ENCODE measurements at places on chromosomes 16 and 17. TPM values are rescaled to one million over a fixed set of nuclear protein-coding genes. Genes with fewer than 3 reads are reported as not detected.

The XYLT1 gene
- total RNA-seq, result 0.66 TPM

The SLC13A2 gene
- total RNA-seq, result 0.15 TPM

The MFAP4 gene
- 0.13 TPM for total RNA-seq

The KRT9 gene
- total RNA-seq, result not detected

The HSF5 gene
- total RNA-seq, result not detected

The CHST5 gene
- 0.06 TPM for total RNA-seq

The STH gene
- not detected for total RNA-seq

The MT1M gene
- not detected for total RNA-seq

The CA4 gene
- not detected for total RNA-seq

The DPEP3 gene
- total RNA-seq, result not detected

The DRG2 gene
- total RNA-seq, result 46.9 TPM

The EVI2B gene
- not detected for total RNA-seq

The CMTM2 gene
- not detected for total RNA-seq

The CD79B gene
- 0.16 TPM for total RNA-seq

The TNFSF13 gene
- 0.70 TPM for total RNA-seq

The AGRP gene
- total RNA-seq, result not detected

The KRTAP1-1 gene
- not detected for total RNA-seq

The COPS3 gene
- 150 TPM for total RNA-seq

The ZG16B gene
- total RNA-seq, result 0.62 TPM

The PIK3R5 gene
- not detected for total RNA-seq

The FA2H gene
- total RNA-seq, result 33.6 TPM

The KRTAP4-5 gene
- total RNA-seq, result not detected

The BCO1 gene
- 1.1 TPM for total RNA-seq

The KRT222 gene
- 0.37 TPM for total RNA-seq

The TNFRSF13B gene
- not detected for total RNA-seq

The WWP2 gene
- 23.3 TPM for total RNA-seq

The HSPB9 gene
- total RNA-seq, result not detected

The PAFAH1B1 gene
- total RNA-seq, result 186 TPM

The SLC22A31 gene
- total RNA-seq, result 1.2 TPM

The WNT9B gene
- total RNA-seq, result not detected

The TEN1 gene
- 26.4 TPM for total RNA-seq

The KRT20 gene
- 0.45 TPM for total RNA-seq

The ABCA10 gene
- 0.07 TPM for total RNA-seq

The SBK1 gene
- 0.28 TPM for total RNA-seq

The GGT6 gene
- total RNA-seq, result not detected

Measured in A549 treated with Mapracorat at 1 μM for 4 hours (cell line).